Activated T-cell treated with anti-CD3 and anti-CD28 coated beads, Interleukin-2, amount 50 U/mL, for 48 hours (primary cell): ENCODE measurements at places on chromosomes 11 and 22.

GRCh38 chr11:14980854-14981253 is 8.7 kb upstream of the CALCA start:
- no peak for DNase-seq

- DNase-seq, result no peak
Observed at GRCh38 chr22:50303848-50304527, 3.5 kb downstream of the PLXNB2 start.

DNA sequence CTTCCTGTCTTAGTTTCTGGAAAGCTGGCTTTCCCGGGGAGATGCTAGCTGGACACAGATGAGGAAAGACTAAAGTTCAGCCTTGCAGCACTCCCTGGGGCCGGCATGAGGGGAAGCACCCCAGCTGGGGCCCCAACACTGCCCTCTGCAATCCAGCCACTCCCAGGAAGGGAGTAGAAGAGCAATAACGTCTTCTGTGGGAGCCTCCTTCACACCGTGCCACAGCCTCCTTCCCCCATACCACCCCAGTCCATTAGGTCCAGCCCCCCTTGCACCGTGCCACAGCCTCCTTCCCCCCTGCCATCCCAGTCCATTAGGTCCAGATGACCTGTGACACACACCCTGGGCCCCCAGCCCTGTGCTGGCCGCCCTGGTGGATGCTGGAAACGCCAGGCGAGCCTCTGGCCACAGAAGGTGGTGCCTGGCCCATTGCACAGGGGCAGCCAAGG is 44.1 kb upstream of the PRDM11 start:
- DNase-seq, result no peak

DNA sequence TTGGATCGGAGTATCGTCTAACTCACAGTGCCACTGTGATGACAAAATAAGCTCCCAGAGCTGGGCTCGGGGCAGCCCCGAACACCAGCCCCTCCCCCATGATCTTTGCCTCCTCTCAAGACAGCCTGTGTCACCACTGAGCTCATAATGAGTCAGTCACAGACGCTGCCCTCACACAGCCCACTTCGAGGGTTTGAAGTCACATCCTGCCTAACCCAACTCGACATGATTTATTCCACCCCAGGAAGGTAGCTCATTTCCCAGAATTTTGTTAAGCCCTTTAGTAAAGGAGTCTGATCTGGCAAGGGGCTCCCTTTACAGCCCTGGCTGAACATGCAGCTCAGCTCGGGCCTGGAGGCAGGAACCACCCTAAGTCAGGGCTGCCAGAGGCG is 22.8 kb downstream of the MYH9 start:
- DNase-seq, result peak; percentile 90

- DNase-seq, result no peak
Observed at GRCh38 chr22:37145180-37146050, 4.3 kb downstream of the IL2RB start.

GRCh38 chr11:122108192-122108799 is 7.7 kb downstream of the BLID start:
- no peak for DNase-seq

DNA sequence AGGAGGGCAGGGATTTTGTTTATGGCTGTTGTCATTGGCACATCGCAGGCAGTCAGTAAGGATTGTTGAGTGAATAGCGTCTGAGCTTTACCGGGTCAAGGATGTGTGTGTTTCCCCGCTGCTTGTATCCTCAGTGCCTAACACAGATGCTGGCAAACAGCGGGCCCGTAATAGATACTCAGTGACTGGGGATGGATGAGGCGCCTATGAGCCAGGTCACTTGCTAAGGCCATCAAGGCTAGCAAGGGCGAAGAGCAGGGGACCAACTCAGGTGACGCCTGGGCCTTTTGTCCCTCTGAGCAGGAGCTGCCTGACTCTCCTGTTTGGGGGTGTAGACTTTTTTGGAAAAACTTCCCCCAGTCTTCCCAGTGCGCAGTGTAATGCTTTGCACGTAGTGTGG is 118.1 kb downstream of the HIPK3 start:
- DNase-seq, result no peak

DNA sequence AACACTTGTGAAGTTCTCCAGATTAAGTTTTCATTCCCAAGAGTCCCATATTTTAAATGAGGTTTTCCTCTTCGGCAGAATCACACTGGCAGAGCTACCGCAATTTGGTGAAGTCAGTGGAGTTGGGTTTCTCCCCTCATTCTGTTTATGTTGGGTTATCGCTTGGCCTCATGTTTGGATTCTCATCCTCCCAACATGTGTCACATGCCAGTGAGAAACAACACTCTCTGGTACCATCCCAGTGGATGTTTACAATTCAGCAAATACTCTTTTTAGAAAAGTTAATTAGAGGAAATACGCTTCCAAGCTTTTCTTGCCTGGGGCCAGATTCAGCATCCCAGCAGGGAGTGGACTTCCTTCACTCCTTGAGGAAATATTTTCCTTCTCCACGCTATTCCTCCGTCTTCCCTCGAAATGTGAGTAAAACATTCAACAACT is 2.1 kb downstream of the PAMR1 start:
- DNase-seq, result no peak
